ENCODE measurements at places on chromosomes 7 and 10.

DNA sequence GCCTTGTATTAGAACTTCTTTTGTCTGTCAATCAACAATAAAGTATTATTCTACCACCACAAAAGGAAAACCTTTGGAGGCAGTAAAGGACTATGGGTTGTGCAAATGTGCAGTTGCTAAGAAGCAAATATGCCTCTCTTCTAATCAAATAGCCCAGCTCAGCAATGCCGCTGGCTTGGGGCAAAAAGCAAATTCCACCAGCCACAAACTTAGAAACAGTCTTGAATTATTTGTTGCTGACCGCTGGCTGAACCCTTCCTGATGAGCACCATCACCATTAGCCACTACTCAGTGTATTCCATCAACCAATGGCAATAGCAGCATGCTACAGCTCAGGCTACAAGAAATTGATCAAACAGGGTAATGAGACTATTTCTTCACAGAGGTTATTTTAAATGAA is 51.0 kb downstream of the SKAP2 start:
- DNase-seq, result no peak

DNA sequence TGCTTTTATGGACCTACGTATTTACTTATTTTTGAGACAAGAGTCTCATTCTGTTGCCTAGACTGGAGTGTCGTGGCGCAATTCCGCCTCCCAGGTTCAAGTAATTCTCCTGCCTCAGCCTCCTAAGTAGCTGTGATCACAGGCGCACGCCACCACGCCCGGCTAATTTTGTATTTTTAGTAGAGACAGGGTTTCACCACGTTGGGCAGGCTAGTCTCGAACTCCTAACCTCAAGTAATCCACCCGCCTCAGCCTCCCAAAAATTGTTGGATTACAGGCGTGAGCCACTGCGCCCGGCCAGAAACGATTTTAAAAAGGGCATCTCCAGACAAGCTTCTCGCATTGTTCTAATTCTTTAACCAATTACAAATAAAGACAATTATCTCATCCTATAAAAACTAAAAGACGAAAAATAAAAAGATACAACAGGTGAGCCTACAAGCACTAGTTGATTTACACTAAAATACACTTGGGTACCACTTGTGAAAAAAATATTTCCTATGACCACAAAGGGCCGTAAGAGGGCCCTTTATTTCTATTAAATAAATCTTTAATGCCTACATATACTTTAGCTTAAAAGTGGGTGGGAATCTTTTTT is 2.4 kb downstream of the TRA2A start:
- no peak for DNase-seq

- no peak for DNase-seq
Measured at GRCh38 chr7:154914308-154914995, 88.5 kb downstream of the PAXIP1 start.

GRCh38 chr10:44968091-44968490 is 8.5 kb downstream of the RASSF4 start:
- DNase-seq, result no peak

GRCh38 chr10:45040921-45041542 is 40.3 kb downstream of the ZNF22 start:
- no peak for DNase-seq

GRCh38 chr7:47743965-47744591 is 162.2 kb upstream of the TNS3 start:
- DNase-seq, result peak; percentile 39

DNA sequence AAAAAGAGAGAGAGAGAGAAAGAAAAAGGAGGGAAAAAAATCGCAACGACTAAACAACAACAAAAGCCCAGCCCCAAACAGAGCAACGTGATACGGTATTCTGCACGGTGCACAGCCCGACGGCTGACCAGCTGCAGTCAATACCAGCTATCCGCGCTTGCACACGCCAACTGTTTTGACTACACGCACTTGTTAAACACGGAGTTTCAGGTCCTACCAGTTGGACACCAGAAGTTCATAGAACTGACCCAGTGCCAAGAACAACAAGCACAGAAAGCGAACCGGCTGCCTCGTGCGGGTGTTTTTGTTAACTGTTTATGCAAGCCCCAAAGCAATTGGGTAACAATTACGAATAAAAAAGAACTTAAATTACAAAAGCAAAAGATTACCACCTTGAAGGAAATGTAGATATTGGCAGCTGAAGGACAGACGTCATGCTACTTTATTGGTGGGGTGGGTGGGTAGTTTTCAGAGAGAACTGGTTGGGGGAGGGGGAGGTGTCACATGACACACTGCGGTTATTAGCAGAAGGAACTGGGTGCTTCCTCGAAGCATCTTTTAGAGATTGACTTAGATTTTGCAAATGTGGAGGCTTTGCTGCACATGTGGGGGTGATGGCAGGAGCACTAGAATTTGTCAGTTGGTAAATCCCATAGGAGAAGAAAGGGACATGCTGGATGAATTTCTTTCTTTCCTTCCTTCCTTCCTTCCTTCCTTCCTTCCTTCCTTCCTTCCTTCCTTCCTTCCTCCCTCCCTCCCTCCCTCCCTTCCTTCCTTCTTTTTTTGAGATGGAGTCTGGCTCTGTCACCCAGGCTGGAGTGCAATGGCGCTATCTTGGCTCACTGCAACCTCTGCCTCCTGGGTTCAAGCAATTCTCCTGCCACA is 110.6 kb upstream of the EFCAB10 start:
- DNase-seq, result peak; percentile 92

DNA sequence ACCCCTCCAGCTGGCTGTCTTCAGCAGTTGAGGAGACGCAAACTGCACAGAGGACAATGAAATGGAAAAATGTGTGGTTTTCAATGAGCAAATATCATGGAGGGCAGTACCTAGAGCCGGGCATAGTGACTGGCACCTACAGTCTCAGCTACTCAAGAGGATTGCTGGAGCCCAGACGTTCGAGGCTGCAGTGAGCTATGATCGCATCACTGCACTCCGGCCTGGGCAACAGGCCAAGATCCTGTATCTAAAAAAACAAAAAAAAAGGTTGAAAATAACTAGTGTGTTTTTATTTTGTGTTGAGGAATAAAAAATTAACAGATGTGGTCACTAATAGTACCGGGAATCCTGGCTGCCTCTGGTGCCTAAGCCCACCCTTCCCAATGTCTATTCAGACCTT is 345.5 kb downstream of the GALNT17 start:
- DNase-seq, result no peak

DNA sequence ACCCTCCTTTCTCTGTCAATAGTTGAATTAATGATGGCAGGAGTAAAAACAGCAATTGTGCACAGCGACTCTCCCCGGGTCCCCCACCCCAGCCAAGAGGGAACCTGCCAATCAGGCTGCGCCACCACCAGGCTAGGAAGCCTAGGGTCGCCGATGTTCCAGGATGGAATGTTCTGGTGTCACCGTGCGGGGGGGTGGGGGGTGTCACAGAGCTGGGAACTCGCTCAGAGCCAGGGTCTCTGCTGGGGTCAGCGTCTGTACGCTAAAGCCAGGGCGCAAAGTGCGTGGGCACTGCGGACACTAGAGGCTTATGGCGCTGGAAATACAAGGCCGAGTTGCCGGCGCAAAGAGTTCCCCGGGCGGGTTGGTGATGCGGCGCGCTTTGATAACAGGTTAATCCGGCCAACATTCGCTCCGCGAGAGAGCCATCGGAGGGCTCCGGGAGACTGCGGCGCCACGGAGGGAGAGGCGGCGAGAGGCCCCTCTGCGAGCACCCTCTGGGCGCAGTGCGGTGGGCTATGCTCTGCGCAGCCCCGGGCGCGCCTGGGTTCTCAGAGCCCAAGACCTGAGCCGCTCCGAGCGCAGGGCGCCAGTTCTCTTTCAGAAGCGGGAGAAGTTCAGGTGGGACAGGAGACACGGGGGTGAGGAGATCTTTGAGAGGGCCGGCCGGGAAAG is 192.3 kb downstream of the EMX2 start:
- DNase-seq, result no peak

- DNase-seq, result no peak
Measured at GRCh38 chr10:20405050-20405449, 492.1 kb downstream of the NEBL start.

DNA sequence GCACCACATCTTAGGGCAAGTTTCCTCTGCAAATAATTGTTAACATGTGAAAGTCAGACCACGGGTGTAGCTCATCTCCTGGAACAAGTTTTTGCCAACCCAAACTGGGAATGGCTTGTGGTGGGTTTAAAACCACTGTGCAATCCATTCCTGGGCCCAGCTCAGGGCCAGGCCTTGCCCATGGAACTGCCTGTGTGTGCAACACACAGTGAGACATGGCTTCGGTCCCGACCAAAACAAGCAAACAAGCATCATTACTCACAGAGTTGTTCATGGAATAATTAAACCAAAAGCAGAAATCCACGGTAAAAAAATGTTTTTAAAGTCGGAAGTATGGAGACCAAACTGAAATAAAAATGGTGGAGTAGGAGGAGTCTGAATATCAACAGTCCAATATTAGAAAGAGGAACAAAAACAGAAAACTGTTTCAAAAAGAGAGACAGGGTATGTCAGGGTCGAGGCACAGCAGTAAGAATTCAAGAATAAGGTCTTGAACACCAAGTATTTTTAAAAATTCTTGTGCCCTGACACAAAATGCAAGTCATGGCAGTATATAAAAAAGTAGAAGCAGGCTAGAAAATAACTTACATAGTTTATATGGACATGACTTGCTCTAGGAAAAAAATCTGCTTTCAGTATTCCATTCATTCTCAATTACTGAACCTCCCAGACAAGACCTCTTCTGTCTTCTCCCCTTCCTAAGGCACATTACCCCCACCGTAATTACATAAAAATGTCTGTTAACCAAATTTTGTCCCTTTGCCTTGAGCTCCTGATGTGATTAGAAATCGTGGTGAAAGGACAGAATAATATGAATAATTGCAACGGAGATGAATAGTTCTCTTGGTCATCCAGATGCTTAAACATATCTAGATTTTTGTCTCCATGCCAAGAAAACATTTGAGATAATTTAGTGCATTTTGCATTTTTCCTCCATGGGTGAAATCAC is 88.4 kb downstream of the FAS start:
- DNase-seq, result peak; percentile 27

DNA sequence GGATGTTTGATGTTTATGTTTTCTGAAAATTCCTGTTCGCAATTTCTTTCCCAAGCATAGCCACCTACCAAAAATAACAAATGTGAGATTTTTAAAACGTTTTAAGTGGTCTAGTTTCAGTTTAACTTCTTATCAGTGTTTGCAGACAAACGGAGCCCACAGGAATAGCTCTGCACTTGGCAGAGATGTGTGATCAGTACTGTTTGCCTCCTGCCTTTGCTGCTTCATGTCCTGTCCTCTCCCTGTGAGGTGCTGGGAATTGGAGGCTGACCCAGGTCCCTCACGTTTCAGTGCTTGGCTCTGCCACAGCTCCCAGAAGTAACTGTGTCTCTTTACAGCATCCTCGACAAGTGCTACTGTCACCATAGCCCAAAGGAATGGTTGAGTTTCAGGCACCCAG is 1.2 kb downstream of the UCN3 start:
- DNase-seq, result no peak

- no peak for DNase-seq
Measured at GRCh38 chr7:146290746-146291145, 174.1 kb downstream of the CNTNAP2 start.

DNA sequence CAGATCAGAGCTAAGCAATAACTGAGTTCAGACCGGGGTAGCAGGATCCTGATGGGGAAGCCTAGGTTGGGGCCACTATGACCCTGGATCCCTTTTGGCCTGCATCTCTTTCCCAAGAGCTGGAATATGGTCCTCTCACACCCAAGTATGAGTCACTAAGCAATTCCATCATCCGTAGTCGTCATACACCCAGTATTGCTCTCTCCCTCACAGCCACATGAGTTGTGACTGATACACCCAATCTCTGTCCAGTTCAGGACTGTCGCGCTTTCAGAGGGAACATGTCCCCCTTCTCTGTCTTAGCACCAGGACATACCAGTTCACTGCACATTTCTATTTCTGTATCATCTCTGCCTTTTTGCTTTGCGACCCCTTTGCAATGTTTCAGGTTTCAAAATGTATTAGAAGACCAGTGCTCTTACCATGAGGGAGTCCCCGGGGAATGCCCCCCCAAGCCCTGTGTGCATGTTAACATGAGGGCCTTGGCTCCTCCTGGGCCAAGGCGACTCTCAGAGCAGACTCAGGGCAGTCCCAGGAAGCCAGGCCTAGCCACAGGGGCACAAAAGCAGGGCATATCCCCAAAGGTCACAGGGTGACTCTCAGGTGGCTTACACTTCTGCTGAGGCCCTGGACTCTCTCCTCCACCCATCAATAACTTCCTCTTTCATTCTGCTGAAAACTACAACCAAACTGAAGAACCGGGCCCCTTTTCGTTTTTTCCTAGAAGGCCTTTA is 75.3 kb upstream of the SAMD8 start:
- peak; percentile 39 for DNase-seq

DNA sequence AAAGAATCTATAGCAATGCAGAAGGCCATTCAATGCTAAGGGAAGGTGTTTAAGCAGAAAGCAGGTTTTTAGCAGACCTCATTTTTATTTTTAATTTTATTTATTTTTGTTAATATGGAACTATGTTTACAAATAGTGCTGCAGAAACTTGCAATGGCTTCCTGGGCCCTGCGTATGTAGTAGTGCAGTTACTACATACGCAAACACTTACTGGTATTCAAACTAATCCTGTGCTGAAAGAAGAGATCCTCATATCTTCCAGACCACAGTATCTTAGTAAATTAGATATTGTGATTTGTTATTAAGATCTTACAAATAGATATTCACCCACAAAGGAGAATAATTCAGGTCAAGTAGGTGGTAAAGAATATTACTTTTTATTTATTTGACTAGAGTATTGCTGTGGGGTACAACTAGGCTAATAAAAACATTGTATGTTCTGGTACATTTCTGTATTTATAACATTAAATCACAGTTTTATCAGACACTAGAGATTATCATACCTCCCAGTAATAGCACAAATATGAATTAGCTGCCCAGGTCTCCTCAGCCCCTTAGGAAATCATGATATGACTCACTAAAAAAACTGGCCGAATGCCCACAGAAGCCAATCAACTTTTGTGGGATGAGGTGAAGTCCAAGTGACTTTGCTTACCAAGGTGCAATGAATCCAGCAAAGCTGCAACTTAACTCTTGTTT is 57.6 kb downstream of the RNLS start:
- DNase-seq, result peak; percentile 76

GRCh38 chr10:23886355-23886754 is 322.6 kb upstream of the KIAA1217 start:
- no peak for DNase-seq

DNA sequence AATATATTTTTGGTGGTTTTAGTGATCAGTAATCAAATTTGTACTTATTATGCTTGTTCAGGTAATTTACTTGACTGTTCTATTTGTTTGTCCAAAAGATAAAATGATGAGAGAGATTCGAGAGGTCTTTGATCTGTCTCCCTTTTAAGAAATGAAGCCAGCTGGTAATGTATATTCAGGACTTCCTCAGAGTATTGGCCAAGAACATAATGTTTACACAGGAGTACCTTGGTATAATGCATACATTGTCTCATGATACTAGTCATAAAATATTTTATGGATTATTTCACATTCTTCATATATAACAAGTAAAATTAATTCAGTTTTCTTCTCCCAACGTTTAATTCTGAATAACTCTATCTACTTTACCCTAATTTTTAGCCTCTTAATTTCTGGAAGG is 100.9 kb downstream of the REEP3 start:
- DNase-seq, result no peak

DNA sequence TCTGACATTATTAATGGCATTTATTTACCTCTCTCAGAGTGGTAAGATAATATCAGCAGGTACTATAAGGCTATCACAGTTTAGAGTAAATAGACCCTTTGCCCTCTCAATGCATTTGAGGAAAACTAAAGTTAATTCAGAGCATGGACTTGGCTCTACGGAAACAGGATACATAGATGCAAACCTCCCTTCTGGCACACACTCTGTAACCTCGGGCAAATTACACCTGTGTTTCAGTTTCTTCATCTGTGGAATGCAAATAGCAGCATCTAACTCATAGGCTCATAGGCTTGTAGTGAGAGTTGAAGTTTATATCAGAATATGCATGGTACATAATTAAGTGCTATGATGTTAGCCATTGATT is 5.6 kb downstream of the RAPGEF5 start:
- no peak for DNase-seq

All from cardiac muscle cell (in vitro differentiated cells and primary cell).